ENCODE measurements at places on chromosomes 12 and 14.

GRCh38 chr12:116832353-116832752, 48.9 kb downstream of the HRK start:
- no peak overlapping the region for H3K27ac ChIP-seq
- H3K4me3 ChIP-seq, result no peak overlapping the region

DNA sequence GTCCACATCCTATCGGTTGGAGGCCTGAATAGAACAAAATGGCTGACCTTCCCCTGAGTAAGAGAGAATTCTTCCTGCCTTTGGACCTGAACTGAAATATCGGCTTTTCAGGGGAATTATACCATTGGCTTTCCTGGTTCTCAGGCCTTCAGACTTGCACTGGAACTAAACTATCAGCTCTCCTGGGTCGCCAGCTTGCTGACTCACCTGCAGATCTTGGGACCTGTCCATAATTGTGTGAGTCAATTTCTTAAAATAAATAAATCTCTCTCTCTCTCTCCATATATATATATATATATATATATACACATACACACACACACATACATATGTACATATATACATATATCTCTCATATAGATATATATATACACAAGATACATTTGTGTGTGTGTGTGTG, 41.6 kb downstream of the KCNK10 start:
- H3K4me1 ChIP-seq, result no peaks in the 10 kb centered on the region
- H3K27ac ChIP-seq, result no peak overlapping the region

DNA sequence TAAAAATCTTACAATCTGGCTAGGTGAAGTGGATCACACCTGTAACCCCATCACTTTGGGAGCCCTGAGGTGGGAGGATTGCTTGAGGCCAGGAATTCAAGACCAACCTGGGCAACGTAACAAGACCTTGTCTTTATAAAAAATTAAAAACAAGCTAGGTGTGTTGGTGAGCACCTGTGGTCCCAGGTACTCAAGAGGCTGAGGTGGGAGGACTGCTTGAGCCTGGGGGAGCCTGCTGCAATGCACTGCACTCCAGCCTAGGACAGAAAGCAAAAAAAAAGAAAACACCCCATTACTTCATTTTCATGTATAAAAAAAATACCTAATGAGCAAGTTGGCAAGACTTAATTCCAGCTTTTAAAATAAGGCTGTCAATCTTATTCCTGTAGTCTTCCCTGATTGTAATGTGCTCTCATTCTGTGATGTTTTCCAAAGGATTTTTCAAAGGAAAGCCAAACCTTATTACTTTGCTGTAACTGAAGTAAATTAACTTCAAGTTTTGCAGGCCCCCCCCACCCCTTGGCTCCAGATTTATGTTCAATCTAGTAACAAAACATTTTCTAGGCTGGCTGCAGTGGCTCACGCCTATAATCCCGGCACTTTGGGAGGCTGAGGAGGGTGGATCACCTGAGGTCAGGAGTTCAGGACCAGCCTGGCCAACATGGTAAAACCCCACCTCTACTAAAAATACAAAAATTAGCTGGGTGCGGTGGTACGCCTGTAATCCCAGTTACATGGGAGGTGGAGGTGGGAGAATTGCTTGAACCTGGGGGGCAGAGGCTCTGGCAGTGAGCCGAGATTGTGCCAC, 3.3 kb upstream of the ZCCHC8 start:
- no peak for DNase-seq
- no peaks in the 10 kb centered on the region for H3K27me3 ChIP-seq
- H3K27ac ChIP-seq, result peak overlapping the region; percentile 82
- peaks cover 2% of the 10 kb centered on the region for H3K36me3 ChIP-seq
- H3K4me1 ChIP-seq, result peaks cover 24% of the 10 kb centered on the region
- peak overlapping the region; percentile 36 for H3K4me3 ChIP-seq

- H3K27me3 ChIP-seq, result peaks cover 17% of the 10 kb centered on the region
- no peaks in the 10 kb centered on the region for H3K36me3 ChIP-seq
- H3K4me1 ChIP-seq, result no peaks in the 10 kb centered on the region
- H3K4me3 ChIP-seq, result no peak overlapping the region
- no peak for DNase-seq
Observed at GRCh38 chr14:56979936-56980335, 169.7 kb upstream of the OTX2 start.

GRCh38 chr12:42756841-42757623, 167.5 kb upstream of the PRICKLE1 start:
- DNase-seq, result no peak
- H3K4me3 ChIP-seq, result no peak overlapping the region
- no peaks in the 10 kb centered on the region for H3K27me3 ChIP-seq
- H3K4me1 ChIP-seq, result no peaks in the 10 kb centered on the region
- no peak overlapping the region for H3K27ac ChIP-seq
- no peaks in the 10 kb centered on the region for H3K36me3 ChIP-seq

GRCh38 chr14:24284501-24285035, 13.2 kb upstream of the RABGGTA start:
- H3K4me1 ChIP-seq, result peaks cover 17% of the 10 kb centered on the region
- DNase-seq, result no peak
- H3K4me3 ChIP-seq, result no peak overlapping the region

DNA sequence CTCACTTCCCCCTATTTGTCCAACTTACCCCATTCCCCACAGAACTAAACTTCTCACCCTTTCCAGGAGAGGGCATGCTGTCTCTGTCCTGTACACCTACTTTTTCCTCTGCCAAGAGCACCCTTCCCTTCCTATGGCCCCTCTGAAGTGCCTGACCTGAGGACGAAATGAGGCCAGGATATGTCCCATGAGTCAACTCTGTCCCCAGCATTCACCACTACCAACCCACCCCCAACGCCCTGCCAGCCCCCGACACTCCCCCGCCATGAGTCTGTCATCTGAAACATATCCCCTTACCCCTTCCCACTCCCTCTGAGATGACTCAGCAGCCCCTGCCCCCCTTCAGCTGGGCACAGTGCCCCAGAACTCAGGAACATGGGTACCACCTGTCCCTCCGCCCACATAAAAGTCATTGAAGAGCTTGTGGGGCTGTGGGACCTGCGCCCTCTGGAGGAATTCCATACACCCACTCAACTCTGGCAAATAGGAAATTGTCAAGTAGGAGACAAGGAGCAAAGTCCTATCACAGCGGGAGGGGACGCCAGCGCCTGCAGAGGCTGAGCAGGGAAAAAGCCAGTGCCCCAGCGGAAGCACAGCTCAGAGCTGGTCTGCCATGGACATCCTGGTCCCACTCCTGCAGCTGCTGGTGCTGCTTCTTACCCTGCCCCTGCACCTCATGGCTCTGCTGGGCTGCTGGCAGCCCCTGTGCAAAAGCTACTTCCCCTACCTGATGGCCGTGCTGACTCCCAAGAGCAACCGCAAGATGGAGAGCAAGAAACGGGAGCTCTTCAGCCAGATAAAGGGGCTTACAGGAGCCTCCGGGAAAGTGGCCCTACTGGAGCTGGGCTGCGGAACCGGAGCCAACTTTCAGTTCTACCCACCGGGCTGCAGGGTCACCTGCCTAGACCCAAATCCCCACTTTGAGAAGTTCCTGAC, 26.3 kb downstream of the ITGA7 start:
- peaks cover 6% of the 10 kb centered on the region for H3K36me3 ChIP-seq
- H3K27ac ChIP-seq, result no peak overlapping the region
- H3K4me1 ChIP-seq, result peaks cover 16% of the 10 kb centered on the region
- H3K27me3 ChIP-seq, result peaks cover 58% of the 10 kb centered on the region
- no peak for DNase-seq
- peak overlapping the region; percentile 31 for H3K4me3 ChIP-seq

DNA sequence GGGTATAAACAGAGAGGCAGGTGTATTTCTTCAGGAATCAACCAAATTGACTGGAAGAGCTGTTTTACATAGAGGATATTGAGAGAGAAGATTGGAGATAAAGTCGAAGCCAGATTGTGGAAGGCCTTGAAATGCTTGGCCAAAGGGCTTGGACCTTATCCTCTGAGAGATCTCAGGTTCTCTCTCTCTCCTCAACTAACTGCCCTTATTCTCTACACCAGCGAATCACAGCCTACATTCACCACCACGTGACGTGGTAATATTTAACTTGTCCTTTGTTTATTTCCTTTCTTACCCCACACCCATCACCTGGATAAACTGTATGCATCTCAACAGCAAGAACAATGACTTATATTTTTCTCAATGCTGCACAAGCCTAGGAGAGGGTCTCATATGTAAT, 207.4 kb downstream of the EFCAB11 start:
- no peaks in the 10 kb centered on the region for H3K27me3 ChIP-seq
- no peak overlapping the region for H3K4me3 ChIP-seq
- DNase-seq, result no peak
- H3K27ac ChIP-seq, result no peak overlapping the region

- peak overlapping the region; percentile 88 for H3K27ac ChIP-seq
- H3K36me3 ChIP-seq, result no peaks in the 10 kb centered on the region
- no peak overlapping the region for H3K4me3 ChIP-seq
Observed at GRCh38 chr12:623865-624372, 39.3 kb downstream of the NINJ2 start.

- H3K36me3 ChIP-seq, result no peaks in the 10 kb centered on the region
- DNase-seq, result no peak
- H3K27ac ChIP-seq, result no peak overlapping the region
- H3K4me3 ChIP-seq, result no peak overlapping the region
Observed at GRCh38 chr12:59007620-59008019, 87.3 kb upstream of the LRIG3 start.

DNA sequence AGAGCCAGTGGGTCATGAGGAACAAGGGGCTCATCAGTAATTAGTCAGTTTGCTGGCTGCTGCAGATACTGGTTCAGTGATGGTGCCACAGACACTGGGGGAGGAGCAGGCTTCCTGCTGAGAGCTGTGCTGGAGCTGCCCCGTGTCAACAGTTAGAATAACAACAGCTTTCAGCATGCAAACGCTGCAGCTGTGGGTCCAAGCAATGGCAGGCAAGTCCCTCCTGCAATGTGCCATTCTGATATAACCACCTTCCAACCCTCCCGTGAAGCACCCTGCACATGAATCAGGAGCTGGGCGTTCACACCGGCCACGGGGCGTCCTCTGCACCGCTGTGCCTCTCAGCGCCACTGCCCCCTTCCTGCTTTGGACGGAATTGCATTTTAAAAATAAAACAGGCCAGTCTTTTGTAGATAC, 258.4 kb upstream of the SFSWAP start:
- peaks cover 6% of the 10 kb centered on the region for H3K4me1 ChIP-seq
- H3K27ac ChIP-seq, result no peak overlapping the region
- peaks cover 19% of the 10 kb centered on the region for H3K27me3 ChIP-seq
- no peak overlapping the region for H3K4me3 ChIP-seq
- H3K36me3 ChIP-seq, result no peaks in the 10 kb centered on the region
- no peak for DNase-seq

- peaks cover 10% of the 10 kb centered on the region for H3K4me1 ChIP-seq
- no peak for DNase-seq
- H3K36me3 ChIP-seq, result peaks cover 4% of the 10 kb centered on the region
- no peaks in the 10 kb centered on the region for H3K27me3 ChIP-seq
Observed at GRCh38 chr12:123607756-123608155, 5.9 kb downstream of the DDX55 start.

DNA sequence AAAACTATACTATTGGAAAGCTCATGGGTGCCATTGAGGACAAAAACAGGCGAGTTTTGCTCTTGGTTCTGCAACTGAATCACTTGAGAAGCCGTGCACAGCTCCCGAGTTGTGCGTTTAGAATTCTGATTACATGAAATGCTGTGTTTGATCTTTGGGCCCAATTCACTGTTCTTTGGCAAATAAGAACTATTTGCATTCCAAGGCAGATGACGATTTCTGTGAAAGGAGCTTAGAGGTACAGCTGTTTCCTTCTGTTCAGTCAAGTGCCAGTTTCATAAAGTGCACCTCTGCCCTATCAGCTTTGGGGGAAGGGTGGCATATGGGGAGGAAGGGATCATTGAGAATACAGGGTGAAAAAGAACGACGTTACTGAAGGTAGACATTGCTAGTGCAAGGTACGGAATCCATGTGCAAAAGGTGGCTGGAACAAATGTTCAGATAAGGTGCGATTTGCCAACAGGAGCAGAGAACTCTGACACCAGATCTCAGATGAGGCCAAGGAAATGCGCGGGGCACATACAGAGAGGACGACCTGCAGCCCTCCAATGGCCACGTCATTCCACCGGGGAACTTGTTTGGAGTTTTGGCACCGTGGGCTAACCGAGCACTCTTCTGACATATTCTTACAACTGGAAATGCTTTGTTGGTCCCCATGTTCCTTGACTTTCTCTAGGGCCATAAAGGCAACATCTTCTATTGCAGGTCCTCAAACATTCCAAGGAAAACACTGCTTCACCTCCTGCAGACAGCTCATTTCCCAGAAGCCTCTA, 30.1 kb downstream of the TCHP start:
- no peak overlapping the region for H3K27ac ChIP-seq
- H3K4me3 ChIP-seq, result no peak overlapping the region
- peaks cover 12% of the 10 kb centered on the region for H3K36me3 ChIP-seq
- H3K4me1 ChIP-seq, result peaks cover 5% of the 10 kb centered on the region
- DNase-seq, result no peak

DNA sequence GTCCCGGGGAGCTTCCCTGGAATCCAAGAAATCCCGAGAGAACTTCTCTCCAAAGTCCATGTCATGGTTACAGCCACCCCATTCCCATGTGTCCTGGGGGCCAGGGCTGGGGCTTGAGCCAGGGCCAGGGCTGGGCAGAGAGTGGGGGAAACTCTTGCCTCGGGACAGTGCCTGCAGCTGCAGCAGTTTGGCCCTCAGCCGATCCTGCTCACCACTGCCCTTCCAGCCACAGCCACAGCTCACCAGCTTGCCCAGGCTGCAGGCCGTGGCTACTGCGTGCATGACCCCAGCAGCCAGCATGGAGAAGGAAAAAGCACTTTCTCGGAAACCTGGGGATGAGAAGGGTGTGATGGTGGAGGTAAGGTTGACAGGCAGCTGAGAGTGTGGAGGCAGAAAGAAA, 3.5 kb downstream of the WNT10B start:
- H3K36me3 ChIP-seq, result peaks cover 9% of the 10 kb centered on the region
- no peak overlapping the region for H3K27ac ChIP-seq
- DNase-seq, result no peak
- H3K4me1 ChIP-seq, result peaks cover 17% of the 10 kb centered on the region
- H3K27me3 ChIP-seq, result peaks cover 26% of the 10 kb centered on the region

DNA sequence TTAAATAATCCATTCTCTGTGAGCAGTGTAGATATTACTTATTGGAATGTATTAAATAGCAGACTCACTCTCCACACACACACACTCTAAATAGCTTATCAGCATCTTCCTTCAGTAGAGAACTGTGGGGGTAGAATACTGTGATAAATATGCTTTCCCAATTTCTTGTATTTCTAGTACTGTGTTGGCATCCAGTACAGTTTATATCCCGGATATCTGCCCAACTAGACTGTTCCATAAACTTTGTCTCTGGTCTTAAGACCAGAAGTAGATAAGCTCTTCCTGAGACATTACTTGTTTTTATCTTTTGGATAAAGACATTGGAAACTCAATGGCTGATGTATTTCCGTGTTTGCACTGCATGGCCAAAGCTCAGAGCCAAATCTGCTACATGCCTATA, 136.2 kb upstream of the PDZRN4 start:
- no peak for DNase-seq
- no peaks in the 10 kb centered on the region for H3K27me3 ChIP-seq
- H3K4me3 ChIP-seq, result no peak overlapping the region
- no peaks in the 10 kb centered on the region for H3K4me1 ChIP-seq

- DNase-seq, result no peak
- peaks cover 2% of the 10 kb centered on the region for H3K36me3 ChIP-seq
Observed at GRCh38 chr12:76747245-76747644, 16.7 kb upstream of the ZDHHC17 start.

- no peak overlapping the region for H3K27ac ChIP-seq
- H3K4me3 ChIP-seq, result no peak overlapping the region
- H3K27me3 ChIP-seq, result peaks cover 15% of the 10 kb centered on the region
- peaks cover 3% of the 10 kb centered on the region for H3K36me3 ChIP-seq
Observed at GRCh38 chr14:90730206-90730766, 85.9 kb downstream of the TTC7B start.

GRCh38 chr14:100867631-100868315, 35.7 kb downstream of the RTL1 start:
- H3K27me3 ChIP-seq, result peaks cover 5% of the 10 kb centered on the region
- H3K27ac ChIP-seq, result no peak overlapping the region
- no peak overlapping the region for H3K4me3 ChIP-seq
- DNase-seq, result no peak
- H3K4me1 ChIP-seq, result peaks cover under 1% of the 10 kb centered on the region
